Fibroblast of villous mesenchyme (primary cell): ENCODE measurements at places on chromosomes 3 and 15. TPM values are rescaled to one million over a fixed set of nuclear protein-coding genes. Genes with fewer than 3 reads are reported as not detected.

CPNE9 gene
- not detected in 2 replicates for total RNA-seq

KNG1 gene
- not detected in 2 replicates for total RNA-seq

GOLGA6D gene
- total RNA-seq = not detected in 2 replicates

DNA sequence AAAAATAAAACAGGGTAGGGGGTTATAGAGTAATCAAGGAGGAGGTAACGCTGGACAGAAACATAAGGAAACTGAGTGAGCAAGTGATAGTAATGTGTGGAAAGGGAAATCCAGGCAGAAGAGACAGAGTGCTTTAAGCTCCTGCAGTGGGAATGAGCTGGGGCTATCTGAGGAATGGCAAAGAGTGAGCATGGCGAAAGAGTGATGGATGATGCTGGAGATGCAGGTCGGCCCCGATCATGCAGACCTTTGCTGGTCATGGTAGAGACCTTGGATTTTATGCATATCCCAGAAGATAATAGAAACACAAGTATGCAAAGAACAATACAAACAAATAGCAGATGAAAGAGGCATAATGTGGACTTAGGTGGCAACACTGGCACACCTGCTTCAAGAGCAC is 26.0 kb upstream of the ACAP2 start:
- no peak for DNase-seq

DNA sequence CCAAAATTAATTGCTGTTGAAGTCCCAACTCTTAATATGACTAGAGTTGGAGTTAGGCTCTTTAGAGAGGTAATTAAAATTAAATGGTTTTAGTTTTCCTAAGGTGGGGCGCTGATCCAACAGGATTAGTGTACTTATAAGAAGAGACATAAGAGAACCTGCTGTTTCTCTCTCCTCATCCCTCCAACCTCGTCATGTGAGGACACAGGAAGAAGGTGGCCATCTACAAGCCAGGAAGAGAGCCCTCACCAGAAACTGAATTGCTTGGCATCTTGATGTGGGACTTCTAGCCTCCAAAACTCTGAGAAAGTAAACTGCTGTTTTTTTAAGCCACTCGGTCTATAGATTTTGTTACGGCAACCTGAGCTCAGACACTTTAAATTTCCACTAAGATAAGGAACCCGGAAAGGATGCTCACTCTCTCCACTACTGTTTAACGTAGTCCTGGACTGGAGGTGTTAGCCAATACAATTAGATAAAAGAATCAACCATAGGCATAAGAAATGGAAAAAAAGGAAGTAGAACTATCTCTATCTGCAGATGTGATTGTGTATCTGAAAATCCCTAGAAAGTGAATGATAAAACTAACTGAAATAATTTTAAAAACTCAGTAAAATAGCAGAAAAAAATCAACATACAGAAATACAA is 26.8 kb downstream of the DCBLD2 start:
- DNase-seq = no peak

DNA sequence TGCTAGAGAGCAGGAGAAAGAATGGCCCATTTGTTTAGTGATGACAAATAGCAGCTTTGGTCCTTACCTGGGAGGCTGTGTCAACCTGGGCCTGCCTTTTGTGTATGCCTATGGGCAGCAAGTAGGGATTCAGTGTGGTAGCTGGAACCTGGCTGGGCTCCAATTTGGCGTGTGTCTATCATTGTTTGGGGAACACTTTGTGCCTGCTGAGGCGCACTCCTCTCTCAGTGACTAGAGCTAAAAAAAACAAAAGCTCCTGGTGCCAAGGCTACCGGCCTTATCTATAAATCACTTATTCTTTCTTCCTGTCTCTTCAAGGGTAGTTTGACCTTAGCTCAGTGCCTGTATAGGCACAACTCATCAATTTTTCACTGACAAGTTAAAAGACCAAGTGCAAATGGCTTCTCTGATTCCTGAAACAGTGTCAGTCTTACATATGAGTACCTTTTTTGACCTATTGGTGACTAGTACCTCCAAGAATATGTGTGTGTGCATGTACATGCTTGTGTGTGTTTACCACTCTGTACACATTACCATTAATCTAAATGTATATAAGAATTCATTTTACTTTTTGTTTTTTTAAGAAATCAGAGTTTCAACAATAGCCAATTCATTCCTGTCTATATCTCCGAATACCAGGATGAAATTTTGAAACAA is 54.6 kb downstream of the GMNC start:
- no peak for DNase-seq
